Activated naive CD8-positive, alpha-beta T cell treated with anti-CD3 and anti-CD28 coated beads for 36 hours (primary cell): ENCODE measurements at places on chromosomes 1 and 21.

DNA sequence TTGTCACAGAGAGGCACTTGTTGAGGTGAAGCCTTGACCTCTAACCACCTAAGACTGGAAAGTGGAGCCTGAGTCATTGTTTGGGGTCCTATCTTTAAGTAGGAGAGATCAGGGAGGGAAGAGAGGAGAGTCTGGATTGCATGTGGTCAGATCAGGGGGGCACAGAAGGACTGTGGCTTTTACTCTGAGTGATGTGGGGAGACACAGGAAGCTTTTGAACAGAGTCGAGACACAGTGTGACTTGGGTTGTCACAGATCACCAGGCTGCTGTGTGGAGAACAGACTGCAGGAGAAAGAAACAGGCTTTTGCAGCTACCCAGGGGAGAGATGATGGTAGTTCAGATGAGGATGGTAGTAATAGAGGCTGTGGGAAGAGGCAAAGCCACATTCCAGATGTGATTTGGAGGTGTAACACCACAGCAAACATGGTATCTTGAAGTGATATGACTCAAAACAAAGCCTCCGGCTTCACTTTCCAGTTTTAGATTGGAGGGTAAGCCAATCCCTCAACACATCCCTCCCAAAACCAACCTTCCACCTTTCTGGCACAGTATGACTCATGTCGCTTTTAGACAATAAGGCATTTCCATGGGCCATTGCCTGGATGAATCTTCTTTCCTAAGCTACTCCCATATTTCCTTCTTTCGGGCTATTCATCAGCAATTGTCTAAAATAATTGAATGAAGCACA is 125.8 kb upstream of the SLC44A3 start:
- no peak overlapping the region for H3K27ac ChIP-seq
- H3K4me1 ChIP-seq, result no peaks in the 10 kb centered on the region
- no peak overlapping the region for H3K4me3 ChIP-seq
- peaks cover 27% of the 10 kb centered on the region for H3K27me3 ChIP-seq

DNA sequence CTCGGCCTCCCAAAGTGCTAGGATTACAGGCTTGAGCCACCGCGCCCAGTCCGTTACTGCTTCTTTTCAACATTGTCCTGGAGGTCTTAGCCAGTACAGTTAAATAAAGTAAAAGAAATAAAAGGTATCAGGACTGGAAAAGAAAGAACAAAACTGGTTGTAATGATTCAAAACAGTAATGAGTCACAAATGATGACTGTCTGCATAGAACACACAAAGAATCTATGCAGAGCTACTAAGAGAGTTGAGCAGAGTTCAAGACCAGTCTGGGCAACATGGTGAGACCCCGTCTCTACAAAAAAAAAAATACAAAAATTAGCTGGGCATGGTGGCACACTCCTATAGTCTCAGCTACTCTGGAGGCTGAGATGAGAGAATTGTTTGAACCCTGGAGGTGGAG is 23.4 kb downstream of the BCAR3 start:
- no peak overlapping the region for H3K4me3 ChIP-seq
- DNase-seq, result no peak
- peaks cover 4% of the 10 kb centered on the region for H3K27me3 ChIP-seq
- H3K4me1 ChIP-seq, result no peaks in the 10 kb centered on the region
- no peak overlapping the region for H3K27ac ChIP-seq

- peaks cover 29% of the 10 kb centered on the region for H3K27me3 ChIP-seq
- H3K4me3 ChIP-seq, result no peak overlapping the region
- H3K27ac ChIP-seq, result no peak overlapping the region
- H3K36me3 ChIP-seq, result no peaks in the 10 kb centered on the region
- H3K4me1 ChIP-seq, result no peaks in the 10 kb centered on the region
- DNase-seq, result no peak
These were observed 32.5 kb upstream of the FHAD1 start for GRCh38 chr1:15214527-15214926.

- no peaks in the 10 kb centered on the region for H3K36me3 ChIP-seq
- no peak overlapping the region for H3K4me3 ChIP-seq
- H3K27ac ChIP-seq, result no peak overlapping the region
- H3K27me3 ChIP-seq, result no peaks in the 10 kb centered on the region
These were observed 18.8 kb downstream of the PFKL start for GRCh38 chr21:44318489-44319285.
